ENCODE measurements at places on chromosomes 11 and 22. TPM values are rescaled to one million over a fixed set of nuclear protein-coding genes. Genes with fewer than 3 reads are reported as not detected.

DNA sequence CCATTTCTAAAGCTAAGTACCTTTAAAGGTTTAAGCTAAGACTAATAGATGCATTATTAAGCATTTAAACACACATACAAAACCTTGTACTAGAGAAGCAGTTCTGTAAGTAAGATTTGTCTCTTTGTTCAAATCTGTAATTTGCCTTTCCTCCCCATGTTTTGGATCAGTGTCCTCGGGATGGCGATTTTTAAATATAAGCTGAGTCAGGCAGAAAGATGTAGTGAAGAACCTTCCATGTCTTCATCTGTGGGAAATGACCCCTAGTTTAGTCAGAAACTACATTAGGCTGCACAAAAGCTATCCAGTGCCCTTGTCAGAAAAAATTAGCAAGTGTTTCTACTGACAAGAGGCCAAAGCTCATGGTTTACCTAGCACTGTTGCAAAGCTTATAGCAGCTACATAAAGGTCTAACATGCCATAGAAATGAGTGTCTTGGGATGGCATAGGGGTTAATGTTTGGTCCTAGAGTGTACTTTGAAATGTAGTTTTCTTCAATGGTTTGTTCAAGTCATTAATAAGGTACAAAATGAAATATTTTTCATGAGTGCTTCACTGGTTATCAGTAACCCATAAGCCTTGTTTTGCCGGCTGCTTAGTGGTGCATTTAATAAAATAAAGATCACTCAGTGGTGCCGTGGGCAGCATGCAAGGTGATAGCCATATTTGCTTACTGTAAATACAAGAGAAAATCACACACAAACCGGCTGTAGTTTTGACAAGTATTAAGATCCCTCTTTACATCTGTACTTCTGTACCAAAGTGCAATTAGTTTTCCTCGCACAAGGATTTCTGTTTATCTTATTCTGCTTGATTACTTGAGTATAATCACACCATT is 139.8 kb downstream of the ELP4 start:
- DNase-seq: no peak

Gene SHISA8
- not detected for polyA plus RNA-seq

- DNase-seq: no peak
Measured at GRCh38 chr11:126210871-126211235, 597 bp downstream of the RPUSD4 start.

DNA sequence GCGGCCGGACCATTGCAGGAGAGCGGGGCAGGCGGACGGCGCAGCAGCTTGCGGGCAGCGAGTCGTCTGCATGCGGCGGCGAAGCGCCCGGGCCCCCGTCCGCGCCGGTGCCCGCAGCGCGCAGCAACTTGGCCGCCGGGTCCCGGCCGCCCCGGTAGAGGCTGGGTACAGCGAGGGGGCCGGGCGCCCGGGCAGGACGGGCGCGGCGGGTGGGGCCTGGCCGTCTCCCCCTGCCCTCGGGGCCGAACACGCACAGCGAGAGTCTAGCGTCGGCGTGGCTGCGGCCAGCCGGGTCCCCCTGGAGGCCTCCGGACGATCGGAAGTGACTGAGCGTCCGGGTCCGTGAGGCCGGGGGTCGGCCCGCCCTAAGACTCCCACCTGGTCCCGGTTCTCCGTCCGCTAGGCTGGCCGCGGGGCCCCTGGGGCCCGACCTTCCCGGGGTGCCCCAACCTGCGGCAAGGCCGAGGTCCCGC is 775 bp upstream of the TRABD start:
- no peak for DNase-seq

DNA sequence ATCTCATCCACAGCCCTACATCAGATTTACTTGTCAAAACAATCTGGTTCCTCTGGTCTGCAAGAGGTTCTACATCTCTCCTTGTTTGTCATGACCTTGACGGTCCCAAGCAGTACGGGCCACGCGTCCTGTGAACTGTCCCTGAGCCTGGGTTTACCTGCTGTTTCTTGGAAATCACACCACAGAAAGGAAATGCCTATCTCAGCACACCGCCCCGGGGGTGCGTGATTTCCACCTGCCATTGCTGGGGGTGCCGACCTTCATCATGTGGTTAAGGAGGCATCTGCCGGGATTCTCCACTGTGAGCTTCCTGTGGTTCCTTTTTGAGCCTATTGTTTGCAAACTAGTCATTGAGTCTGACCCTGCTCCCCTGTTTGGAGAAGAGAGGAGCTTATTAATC is 1363.4 kb downstream of the BRD1 start:
- no peak for DNase-seq

GRCh38 chr22:17436981-17437412 is 67.7 kb downstream of the CECR2 start:
- no peak for DNase-seq

Gene MSANTD4
- polyA plus RNA-seq: 28.7 TPM

Gene GDPD4
- not detected for polyA plus RNA-seq

Gene CDKN1C
- polyA plus RNA-seq: 31.4 TPM

GRCh38 chr11:20249796-20250195 is 89.5 kb upstream of the DBX1 start:
- no peak for DNase-seq

GRCh38 chr22:37638391-37639069 is 939 bp upstream of the SH3BP1 start:
- no peak for DNase-seq

- no peak for DNase-seq
Measured at GRCh38 chr11:130634961-130635473, 186.6 kb downstream of the ADAMTS15 start.

DNA sequence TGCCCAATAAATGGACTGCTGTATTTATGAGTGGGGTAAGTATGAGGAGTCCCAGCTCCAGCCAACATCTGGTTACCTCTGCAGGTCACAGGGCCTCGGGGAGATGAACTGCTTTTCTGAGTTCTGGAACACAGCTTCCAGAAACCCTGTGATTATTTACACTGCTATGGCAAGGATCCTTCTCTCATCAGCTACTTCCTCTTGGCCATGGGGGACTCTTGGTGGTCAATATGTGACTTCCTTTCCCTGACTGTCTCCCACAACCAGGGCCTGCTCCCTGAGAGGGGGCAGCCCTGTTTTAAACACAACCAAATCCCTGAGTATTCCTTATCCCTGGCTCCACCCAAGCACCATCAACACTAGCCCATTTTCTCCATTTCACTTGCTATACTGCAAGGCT is 10.0 kb downstream of the RHOG start:
- DNase-seq: no peak

DNA sequence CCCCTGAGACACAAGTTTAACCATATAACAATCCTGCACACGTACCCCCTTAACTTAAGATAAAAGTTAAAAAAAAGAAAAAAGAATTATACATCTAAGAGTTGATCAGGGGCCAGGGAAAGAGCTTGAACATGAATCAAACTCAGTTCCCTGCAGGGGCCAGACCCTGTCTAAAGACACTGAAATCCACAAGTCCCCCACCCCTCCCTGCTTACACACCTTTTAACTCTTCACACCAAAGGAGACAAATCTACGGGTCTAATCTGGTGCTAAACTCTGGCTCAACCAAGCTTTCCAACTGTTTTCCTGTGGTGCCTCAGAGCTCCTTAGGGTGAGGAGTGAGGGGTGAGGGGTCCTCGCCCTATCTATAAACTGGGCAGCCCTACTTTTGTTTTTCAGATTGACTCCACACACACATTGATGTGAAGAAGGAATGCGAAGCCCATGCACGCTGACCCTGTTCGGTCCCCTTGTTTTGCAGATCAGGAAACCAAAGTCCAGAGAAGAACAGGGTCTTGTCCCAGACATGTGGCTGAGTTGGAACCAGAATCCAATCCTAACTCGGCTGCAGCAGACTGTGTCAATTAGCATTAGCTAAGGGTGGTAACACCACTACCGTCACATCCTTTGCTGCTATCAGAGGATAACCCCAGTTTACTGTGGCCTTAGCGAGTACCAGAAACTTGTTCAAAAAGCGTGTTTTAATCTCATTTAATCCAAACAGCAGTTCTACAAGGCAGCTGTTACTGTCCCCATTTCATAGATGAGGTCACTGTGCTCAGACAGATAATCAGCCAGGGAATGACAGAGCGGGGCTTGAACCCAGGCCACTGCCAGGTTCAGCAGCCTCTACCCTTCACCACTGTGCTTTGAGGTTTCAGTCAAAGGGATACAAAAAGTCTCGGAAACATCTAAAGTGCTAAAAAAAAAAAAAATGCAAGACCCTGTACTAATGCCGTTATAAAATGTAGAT is 145.2 kb upstream of the SYT13 start:
- no peak for DNase-seq

DNA sequence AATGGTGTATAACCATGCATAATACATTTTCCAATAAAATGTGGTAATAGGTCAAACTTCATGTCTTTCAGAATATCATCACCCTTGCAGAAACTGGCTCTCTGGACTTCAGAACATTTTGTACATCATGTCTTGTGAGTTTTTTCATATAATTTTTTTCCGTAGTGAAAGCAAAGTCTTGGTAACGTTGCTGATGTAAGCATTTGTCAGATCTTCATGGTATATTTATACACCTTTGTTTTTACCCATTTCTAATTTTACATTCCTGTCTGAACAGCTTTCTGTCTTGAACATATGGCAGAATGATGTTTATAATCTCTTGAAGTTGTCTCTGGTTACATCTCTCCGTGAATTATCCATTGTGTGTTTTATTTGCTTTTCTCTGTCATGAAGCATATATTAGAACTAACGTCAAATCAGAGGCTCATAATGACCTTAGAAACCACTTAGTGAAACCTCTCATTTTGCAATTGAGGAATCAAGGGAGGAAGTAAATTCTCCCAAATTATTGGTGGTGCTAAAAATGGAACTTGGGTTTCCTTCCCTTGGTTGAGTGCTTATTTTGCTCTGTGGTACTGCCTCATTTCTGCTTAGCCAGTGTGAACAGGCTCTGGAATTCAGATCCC is 37.4 kb downstream of the CSRP3 start:
- no peak for DNase-seq

Gene NLRP14
- polyA plus RNA-seq: not detected

GRCh38 chr11:84524422-84525051 is 1102.6 kb downstream of the DLG2 start:
- DNase-seq: no peak

DNA sequence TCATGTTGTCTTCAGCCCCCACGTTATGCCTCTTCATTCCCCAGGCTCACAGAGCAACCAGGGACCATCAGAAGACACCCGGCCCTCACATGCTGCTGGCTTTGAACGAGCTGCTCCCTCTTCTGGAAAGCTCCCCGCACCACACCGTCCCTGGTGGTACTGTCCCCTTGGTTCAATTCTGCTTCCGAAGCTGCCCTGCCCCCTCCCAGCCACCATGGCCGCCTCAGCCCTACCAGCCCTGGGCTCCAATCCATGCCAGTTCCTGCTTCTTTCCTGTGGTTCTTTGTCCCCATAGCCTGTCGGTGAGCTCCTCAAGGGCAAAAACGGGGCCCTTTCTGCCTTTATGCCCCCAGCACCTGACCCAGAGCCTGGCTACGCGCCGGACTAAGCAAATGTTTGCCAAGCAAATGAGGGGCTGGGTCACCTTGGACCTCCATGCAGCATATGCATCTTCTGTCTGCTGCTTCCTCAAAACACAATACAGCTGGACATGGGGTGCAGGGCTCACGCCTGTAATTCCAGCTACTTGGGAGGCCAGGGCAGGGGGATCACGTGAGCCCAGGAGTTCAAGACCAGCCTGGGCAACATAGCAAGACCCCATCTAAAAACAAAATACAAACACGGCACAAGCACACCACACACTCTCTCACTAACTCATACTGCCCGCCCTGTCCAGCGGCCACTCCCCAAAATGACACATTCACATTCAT is 21.3 kb downstream of the TNKS1BP1 start:
- DNase-seq: no peak

- no peak for DNase-seq
Measured at GRCh38 chr11:36326524-36327419, 30.7 kb downstream of the PRR5L start.

Gene ATG13
- polyA plus RNA-seq: 26.7 TPM

DNA sequence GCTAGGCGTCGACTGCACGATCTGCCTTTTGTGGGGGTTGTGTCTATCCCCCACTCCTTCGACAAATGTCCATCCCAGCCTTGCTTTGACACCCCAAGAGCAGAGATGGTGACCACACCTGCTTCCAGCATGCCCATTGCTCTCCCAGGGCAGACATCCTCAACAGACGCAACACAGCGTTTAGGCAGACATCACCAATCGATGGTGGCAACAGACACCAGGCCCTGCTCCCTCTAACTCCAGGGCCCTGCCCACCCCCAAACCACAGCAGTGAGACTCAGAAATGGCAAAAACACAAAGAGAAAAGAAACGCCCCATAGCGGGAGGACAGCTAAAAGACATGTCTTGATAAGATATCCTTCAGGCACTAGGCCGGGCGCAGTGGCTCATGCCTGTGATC is 150.9 kb downstream of the CRYBB2 start:
- DNase-seq: no peak

Gene FOLR1
- not detected for polyA plus RNA-seq

GRCh38 chr11:133907216-133907615 is 49.6 kb downstream of the IGSF9B start:
- no peak for DNase-seq

- no peak for DNase-seq
Measured at GRCh38 chr11:65395961-65396530, 9.6 kb downstream of the FRMD8 start.

GRCh38 chr11:88555018-88555828 is 217.7 kb upstream of the CTSC start:
- DNase-seq: no peak

Gene HEPN1
- not detected for polyA plus RNA-seq

DNA sequence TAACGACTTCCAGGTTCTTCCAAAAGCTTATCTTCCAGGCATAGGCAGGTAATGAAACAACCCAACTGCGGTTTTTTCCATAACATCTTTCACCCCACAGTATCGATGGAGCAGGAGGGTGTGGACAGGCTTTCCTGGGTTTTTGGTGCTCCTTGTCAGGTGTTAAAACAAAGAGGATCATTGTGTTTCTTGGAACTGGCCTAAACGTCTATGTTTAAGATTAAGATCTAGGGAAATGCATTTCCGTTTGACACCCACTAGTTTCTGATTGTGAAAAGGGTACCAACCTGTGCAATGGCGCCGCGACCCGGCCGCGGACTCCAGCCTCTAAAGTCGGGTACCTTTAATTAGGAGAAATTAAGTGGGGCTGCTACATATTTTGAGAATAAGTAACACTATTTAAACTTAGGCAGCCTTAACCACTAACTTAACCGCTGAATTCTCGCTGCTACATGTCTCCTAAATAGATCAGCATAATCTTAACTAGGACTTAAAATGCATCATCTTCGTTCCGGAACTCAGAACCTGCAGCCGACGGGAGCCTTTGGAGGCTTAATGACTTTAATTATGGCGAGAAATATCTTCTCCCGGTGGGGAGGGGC is 31.5 kb downstream of the C22orf31 start:
- no peak for DNase-seq

Gene YPEL4
- polyA plus RNA-seq: 0.28 TPM
